ENCODE measurements at places on chromosomes 7 and 10.

DNA sequence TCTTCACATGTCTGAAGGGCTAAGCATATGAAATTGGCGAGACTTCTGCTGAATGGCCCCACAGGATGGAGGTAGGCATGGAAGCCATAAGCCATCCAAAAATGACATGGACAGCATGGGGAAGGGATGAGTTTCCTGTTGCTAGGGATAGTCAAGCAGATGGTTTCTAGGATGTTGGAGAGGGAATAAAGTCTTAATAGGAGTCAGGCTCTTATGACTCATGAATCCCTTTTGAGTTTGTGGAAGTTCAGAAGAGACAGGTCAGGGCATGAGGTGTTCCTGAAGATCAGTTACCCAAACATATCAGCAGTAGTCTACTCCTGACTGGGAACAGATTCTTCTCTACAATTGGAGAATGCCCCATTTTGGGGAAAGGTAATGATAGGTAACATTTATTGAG lies 243.9 kb downstream of the REEP3 start:
- no peak for DNase-seq

DNA sequence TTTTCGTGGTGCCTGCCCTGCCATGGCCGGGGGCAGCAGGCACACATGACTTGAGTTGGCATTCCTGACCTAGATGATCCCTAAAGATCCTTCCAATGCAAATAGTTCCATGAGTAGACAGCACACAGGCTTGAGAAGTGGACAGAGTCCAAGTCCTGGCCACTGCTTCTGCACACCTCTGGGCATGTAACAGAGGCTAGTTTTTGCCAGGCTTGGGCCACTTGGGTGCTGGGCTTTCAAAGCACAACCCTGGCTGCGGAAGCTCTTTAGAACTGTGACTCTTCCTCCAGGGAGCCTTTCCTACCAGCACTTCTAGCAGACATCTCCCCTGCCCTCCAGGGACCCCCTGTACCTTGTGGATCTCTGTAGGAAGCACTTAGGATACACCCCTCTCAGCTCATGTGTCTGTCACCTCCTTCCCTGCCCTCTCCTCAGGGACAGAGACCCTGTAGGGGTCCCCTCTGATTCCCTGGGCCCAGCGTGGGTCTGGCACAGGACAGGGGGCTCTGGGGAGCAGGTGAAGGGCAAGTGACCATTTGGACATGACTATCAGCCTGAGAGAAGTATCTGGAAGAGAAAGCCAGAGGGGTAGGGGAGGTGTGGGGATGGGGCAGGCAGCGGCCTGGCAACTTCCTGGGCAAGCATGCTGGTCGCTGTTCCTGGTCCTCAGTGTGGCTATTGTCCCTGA lies 36.2 kb downstream of the ZCCHC24 start:
- no peak for DNase-seq

DNA sequence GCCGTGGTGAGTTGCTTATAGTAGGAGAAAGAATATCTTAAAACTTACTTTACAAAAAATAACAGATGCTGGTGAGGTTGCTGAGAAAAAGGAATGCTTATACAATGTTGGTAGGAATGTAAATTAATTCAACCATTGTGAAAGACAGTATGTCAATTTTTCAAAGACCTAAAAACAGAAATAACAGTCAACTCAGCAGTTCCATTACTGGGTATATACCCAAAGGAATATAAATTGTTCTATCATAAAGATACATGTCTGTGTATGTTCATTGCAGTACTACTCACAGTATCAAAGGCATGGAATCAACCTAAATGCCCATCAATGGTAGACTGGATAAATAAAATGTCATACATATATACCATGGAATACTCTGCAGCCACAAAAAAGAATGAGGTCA lies 420.4 kb downstream of the AUTS2 start:
- no peak for DNase-seq

GRCh38 chr7:55081068-55081467 lies 62.3 kb downstream of the EGFR start:
- no peak for DNase-seq

DNA sequence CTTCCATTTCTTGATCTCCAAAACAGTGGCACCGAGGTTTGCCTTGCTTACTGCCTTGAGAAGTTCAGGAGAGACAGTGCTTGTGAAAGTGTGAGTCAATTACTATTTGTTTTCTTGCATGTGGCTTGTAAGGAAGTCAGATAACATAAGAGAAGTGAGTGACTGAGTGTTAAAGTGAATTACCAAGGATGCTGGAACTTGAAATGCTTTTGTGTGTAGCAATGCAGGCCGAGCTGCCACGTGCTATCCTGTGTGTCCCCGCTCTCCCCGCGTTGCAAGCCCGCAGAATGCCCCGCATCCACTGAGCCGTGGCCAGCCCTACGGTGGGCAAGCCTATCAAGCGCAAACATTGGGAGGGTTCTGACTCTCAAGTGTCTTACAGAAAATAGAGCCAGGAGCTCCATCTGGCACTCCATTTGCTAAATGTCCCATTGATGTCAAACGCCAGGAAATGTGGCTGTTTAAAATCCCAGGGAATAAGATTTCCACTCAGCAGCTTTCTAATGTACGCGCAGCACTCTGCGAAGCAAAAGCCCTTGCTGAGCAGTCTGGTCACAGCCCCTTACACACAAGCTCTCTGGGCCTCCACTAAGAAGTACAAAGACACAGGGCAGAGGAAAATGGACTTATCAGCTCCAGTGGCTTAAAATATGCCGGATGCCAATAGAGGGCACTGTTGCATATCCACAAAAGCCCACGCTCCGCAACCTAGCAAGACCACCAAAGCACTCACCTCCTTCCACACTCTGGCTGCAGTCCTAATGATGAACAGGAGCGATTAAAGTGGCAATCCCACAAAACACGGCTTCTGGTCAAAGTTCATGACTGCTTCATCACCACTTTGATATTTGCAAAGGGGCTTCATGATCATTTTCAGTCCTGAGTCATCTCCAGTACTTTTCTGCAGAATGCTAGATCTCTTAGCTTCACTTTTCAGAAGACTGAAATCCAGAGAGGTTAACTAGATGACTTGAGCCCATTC lies 158.0 kb upstream of the ITGB1 start:
- DNase-seq: no peak

DNA sequence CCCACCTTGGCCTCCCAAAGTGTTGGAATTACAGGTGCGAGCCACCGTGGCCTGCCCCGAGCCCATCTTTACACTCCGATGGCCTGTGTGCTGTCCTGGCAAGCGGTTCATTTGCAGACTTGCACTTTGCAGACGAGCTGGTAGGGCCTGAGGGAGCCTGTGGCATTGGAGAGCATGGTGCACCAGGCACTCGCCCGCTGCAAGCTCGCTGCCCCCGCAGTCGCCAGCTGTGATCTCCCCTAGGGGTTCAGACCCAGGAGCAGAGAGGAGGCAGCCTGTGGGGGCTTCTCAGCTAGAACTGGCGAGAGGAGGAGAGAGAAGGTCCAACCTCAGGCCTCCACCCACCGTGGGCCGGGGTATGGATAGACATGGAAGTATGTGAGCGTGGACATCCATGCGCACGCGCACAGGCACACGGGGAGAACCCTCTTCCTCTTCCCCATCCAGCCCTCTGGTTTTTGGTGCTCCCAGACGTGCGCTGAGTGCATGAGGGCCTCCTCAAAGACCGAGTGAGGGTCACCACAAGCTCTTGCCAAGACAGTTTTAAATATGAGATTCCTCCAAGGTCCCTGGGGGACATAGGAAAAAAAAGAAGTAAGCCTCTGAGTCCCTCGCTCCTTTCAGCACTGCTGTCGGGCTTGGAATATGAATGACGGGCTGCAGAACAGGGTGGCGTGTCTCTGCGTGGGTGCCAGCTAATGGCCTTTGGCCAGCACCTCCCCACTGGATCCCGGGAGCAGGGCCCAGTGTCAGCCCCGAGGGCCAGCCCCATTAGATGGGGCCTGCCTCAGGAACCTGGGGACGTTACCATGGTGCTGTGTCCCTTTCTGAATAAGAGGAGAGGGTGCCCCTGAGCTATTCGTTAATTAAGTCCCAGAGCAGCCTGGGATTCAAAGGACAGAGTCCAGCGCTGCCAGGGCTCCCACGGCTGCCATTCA lies 15.1 kb upstream of the TTYH3 start:
- DNase-seq: no peak

DNA sequence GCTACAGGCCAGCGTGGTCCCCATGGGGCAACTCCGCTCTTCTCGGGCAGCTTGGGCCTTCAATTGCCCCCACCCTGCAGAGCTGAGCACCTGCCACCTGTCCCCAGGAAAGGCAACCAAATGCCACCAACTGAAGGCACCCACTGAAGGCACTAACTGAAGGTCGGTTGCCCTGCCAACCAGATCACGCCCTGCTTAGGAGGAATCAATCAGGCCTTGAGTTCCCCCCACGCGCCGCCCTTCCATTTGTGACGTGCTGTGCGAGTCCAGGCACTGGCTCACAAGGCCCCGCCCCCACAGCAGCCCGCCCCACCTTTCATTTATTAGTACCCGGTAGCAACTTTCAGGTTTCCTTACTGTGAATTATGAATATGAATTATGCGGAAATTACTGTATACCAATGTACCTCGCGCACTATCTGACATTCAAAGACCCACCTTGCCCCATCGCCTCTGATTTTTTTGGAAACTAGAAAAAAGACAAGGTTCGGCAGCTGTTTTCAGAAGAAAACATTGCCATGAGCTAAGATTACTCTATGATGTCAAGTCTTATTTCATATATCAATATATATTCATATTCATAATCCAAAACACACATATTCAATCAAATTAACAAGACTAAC lies 83.6 kb upstream of the ABI1 start:
- no peak for DNase-seq

DNA sequence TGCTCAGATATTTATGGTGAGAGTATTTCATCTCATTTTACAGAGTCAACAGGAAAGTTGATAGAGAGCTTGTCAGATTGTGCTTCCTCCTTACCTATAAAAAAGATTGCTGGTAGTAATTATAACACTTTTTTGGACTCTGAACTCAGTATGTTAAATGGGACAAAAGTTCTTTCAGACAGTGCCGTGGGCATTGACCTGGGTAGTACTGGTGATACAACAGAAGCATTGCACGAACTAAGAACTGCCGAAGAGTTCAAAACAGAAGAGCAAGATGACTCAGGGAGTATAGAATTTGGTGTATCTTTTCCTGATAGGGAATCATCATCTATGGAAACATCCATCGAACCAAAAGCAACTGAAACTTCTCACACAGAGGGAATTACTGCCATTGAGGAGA lies 58.6 kb downstream of the LOXL4 start:
- no peak for DNase-seq

DNA sequence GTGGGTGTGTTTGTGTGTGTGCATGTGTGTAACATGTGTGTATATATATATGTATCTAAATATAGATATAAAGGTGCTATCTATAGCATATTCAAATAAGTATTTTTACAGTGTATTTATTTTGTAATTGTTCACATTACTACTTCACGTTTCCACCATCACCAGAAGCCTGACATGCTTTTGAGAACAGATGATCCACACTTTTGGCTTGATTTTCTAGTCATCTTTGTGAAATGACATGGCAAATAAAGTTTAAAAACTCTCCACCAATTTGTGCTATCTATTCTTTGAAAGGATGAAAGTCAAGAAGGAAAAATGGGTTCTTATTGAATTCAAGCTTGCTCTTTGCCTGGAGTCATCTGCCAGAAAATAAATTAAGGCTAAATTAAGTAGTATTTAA lies 294.0 kb upstream of the AKR1E2 start:
- no peak for DNase-seq

DNA sequence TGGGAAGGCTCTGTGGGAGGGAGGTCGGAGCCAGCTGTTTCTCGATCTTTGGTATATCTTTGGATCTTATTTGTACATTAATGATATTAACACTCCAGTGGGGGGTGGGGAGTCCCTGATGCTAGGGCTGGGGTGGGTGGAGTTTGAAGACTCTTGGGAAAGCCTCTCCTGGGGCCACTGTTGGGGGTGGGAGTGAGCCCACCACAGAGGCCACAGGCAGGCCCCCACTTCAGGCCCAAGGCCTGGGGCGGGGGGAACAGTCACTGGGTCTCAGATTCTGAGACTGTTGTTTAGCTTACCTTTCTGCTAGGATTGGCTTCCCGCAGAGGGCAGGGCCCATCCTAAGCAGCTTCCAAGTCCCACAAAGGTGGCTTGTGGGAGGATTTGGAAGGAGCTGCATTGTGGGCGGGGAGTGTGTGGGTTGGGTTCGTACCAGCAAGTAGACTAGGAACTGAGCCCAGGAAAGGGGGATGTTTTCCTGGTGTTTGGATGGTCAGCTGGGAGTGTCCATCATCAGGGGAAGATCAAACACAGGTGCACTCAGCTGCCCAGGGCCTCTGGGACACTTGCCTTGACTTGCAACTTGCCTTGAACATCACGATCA lies 11.9 kb downstream of the YKT6 start:
- no peak for DNase-seq

DNA sequence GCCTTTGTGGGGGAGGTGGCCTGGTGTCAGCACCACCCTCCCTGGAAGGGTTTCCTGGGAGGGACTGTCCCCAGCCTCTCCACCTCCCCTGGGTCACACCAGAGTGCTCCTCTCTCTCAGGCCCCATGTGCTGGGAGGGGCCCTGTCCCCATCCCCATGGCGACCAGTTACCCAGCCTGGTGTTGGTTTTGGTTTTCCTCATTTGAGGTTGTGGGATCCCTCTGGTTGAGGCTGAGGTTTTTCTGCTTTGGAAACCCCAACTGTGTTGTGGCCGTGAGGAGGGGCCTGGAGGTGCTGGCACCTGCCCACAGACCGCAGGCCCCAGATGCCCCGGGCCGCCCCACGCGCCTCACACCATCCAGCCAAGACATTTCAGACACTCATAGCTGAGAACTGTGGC lies 106.3 kb downstream of the GRK5 start:
- no peak for DNase-seq

DNA sequence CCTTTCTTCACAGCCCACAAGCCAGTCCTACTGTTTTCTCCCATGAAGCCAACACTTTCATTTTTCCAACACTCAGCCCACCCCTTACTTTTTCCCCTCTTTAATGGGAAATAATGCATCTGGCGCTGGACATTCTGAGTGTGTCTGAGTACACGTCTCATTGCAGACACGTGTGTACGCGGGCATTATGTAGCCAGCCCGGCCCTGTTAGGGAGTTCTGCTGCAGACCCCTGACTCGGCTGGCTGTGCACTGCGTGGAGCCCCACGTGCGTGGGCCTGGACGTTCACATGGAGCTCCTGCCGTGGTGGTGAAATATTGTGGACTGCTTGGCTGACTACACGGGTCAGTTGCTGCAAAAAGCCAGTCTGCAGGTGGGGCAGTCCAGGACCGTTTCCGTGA lies 233.0 kb downstream of the ADARB2 start:
- no peak for DNase-seq

- no peak for DNase-seq
These were observed 53.3 kb downstream of the WIPF3 start for GRCh38 chr7:29859524-29860185.

GRCh38 chr7:155746188-155746587 lies 66.1 kb downstream of the SHH start:
- DNase-seq: no peak

DNA sequence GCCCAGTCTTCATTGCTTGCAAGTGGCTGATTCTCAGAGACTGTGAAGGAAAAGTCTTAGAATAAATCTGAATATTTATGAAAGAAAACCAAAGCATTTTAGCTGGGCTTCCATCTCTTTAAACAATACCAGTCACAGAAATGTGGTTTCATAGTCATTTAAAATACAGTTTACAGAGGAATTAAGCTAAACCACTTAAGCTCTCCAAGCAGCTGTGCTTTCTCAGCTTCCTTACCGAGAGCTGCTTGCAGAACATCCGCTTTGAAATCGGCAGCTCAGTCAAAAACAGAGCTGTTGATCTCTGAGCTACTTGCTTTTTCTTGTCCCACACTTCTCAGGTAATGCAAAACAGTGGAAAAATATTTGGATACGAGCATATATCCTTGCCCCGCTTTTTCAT lies 134.5 kb downstream of the DYNC1I1 start:
- no peak for DNase-seq

GRCh38 chr10:124354411-124355382 lies 64.0 kb downstream of the OAT start:
- peak; percentile 95 for DNase-seq

Measured in NCI-H1436 treated with DMSO at 0.1 percent for 48 hours (cell line).